ENCODE measurements at places on chromosomes 2 and 18.

DNA sequence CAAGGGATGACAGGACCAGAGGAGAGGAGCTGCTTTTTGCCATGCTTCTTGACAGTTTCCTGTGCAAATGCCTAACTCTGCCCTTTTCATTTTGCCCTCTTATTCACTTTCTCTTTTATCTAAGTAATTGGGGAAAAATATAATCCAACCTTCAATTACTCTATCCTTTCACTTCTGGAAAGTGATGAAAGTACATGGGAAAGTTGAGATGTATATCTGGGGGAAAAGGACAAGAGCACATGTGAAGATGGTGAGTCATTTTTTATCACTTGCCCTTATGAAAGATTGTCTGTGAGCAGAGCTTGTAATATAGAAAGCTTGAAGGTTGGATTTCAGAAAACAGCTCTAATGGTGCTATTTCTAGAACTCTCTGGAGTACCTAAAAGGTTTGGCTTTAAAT lies 1070.7 kb downstream of the CNTNAP5 start:
- no peak for DNase-seq

- DNase-seq = no peak
Observed at GRCh38 chr18:41226186-41226585, 728.8 kb upstream of the PIK3C3 start.

GRCh38 chr2:141380008-141380979 lies 750.5 kb downstream of the LRP1B start:
- peak; percentile 5 for DNase-seq

DNA sequence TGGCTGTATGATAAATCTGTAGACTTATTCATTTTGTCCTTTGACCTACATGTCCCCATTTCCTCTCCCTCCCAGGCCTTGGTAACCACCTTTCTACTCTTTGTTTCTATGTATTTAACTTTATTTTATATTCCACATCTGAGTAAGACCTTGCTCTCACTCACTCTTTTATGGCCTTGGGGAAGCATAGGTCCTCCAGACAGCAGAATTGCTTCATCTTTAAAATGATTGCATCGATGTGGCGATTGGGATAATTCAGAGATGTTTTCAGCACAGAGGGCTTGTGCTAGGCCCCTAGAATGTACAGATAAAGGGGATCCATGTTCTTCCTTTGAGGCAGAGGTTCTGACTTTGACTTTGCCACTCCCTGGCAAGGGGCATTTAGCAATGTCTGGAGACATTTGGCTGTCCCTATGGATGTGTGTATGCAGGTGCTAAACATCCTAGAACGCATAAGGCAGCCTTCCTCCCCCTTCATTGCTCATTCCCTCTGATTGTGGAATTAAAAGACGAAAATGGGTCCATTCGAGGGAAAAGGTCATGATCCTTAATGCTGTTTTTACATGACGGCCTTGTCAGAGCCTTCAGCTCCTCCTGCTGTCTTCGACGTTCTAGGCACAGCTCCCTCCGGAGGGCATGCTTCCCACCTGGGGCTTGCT lies 1.2 kb upstream of the GPR39 start:
- DNase-seq = no peak

DNA sequence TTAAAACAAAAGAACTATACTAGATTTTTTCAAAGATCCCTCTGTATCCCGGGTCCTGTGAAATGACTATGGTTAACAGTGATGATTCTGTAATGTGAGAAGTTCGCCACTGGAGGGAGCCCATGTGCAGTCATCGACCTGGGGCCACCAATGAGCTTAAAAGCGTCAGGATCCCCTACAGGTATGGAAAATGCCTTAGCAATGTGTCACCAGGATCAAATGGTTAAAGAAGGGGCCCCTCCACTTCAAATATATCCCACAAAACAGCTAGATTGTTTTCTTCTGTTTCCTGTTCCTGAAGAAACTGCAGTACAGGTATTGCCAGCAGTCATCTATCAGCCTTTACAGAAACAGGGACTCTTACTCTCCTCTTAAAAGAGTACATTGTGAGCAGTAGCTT lies 15.3 kb downstream of the CHRNA1 start:
- DNase-seq = peak; percentile 80

DNA sequence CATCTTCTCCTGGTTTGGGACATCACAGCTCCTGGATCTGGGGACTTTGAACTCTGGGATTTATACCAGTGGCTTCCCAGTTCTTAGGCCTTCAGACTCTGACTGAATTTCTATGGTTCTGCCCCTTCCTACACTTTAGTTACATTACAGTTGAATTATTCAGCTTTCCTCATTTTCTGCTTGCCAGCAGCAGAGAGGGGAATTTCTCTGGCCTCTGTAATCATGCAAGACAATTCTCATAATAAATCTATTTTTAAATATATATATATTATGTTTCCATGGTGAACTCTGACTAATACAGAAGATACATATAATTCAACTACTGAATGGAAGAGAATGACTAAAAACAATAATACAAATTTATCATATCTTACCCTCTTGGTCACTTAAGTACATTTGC lies 1478.6 kb upstream of the ACVR2A start:
- DNase-seq = no peak

- DNase-seq = no peak
Observed at GRCh38 chr2:46569061-46569560, 89.7 kb downstream of the TMEM247 start.

DNA sequence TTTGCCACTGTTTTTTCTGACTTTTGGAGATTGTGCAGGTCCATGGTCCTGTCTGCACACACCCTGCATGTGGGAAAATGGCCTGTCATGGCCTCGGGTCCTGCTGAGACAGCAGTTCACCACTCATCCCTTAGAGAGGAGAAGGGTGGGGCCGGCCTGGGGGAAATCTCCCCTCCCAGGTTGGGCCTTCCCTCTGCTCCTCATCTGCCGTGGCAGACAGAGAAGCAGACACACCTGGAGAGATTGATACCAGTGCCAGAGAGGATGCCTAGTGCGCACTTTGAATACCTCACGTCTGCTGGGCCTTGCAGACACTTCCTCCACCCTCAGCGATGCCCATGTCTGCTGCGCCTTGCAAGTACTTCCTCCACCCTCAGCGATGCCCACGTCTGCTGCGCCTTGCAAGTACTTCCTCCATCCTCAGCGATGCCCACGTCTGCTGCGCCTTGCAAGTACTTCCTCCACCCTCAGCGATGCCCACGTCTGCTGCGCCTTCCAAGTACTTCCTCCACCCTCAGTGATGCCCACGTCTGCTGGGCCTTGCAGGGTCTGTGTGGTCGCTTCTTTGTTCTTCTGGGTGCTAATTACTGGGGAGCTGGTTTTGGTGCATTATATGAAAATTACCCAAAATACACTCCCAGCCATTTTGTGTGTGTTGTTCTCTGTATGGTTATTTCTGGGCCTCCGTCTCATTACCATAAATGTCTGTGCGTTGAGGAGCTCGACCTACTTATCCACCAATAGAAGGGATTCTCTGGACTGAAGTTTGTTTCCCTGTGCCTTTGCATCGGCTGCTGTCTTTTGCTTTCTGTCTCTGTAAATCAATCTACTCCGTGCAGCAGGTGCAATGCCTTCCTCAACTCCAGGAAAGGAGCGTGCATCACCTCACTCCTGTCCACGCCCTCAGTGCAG lies 186.9 kb upstream of the PXDN start:
- no peak for DNase-seq

DNA sequence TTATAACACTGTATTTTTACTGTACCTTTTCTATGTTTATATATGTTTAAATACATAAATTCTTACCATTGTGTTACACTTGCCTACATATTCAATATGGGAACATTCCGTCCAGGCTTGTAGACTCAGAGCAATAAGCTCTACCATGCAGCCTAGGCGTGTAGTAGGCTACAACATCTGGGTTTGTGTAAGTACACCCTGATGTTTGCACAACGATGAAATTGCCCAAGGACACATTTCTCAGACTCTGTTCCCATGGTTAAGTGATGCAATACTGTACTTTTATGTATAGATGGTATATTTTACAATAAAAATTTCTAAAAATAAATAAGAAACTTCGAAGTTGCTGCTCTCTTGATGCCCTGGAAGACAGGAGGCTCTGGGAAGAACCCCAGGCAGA lies 38.4 kb downstream of the YPEL5 start:
- no peak for DNase-seq

GRCh38 chr18:78082816-78083215 lies 833.2 kb downstream of the GALR1 start:
- DNase-seq = no peak

DNA sequence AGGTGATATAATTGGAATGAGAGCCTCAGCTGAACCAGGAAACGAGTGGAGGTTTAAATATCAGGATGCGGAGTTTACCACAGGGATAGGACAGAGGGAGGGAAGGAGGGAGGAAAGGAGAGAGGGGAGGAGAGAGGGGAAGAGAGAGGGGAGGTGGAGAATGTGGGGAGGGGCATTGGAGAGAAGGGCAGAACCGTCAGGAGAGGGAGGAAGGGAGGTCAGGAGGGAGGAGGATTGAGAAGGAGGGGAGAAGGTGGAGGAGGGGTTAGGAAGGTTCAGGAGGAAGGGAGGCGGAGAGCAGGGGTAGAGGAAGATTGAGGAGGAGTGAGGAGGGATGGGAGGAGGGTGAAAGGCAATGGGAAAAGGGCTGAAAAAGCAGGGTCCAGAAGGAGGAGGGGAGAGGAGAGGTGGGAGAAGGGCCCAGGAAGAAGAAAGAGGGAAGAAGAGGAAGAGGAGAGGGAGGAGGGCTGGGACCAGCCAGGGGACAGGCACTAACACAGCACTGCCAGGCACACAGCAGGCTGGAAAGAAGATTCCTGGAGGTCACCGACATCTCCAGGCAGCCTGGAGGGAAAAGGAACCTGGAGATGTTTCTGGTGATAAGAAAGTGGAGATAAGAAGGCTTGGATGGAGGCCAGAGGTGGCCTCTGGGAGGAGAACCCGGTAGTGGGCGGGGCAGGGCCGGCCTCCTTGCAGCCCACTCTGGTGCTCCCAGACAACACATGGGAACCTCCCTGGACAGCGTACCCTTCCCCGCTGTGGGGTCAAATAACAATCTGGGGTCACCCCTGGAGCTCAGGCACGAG lies 176.7 kb upstream of the SMAD2 start:
- no peak for DNase-seq

- DNase-seq = no peak
Observed at GRCh38 chr2:180495606-180496005, 484.8 kb upstream of the UBE2E3 start.

DNA sequence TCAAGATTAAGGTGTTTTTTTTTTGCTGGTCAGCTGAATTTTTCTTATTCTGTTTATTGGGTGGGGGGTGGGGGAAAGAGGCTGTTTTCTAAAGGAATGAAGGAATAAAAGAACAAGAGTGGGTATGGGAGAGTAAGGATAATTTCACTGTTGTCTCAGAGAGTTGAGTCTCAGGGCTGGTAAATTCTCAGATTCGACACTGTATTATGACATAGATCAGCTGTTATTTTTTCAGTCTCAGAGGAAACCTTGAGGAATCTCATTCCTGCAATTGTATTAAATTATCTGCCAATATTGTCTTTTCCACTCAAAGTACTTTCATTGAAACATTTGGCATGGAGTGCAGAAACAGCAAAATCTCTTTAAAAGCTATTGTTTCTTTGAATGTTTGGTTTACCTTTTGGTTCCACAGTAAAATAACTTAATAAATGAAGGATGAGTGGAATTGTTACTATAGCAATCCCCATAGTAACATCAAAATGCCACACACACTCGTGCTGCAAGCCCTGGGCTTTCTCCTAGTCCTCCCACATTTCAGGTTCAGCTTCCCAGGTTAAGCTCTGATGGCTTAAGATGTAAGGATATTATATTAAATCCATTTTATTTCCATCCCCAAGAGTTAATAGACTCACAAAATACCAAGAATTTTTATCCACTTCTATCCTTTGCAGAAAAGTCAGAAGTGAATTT lies 478.7 kb upstream of the TCF4 start:
- DNase-seq = no peak

DNA sequence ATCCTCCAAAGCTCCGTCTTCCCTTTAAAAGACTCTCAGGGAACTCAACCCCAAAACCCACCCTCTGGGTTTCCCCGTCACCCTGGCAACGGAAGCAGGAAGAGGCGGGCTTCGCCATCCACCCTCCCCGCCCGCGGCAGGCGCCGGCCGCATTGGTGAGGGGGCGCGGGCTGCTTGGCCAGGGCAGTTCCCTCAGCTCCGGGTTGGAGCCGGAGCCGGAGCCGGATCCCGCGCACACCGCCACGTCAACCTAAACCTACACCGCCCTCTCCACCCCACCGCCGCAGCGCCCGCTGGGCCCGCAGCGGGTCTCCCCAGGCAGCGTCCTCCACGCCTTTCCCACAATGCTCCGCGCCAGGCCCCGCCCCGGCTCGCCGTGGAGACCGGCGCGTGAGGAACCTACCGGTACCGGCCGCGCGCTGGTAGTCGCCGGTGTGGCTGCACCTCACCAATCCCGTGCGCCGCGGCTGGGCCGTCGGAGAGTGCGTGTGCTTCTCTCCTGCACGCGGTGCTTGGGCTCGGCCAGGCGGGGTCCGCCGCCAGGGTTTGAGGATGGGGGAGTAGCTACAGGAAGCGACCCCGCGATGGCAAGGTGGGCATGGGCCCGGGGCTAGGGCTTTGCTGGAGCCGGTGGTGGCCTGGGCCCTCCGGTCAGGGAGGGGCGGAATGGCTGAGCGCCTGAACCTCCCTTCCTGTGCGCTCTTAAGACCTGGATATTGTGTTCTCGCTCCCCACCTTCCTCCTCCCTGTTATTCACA lies at the start of gene DNAJC10:
Gene DNAJC10 (plus strand): TSS at position 366 of the 758 bp plus-strand sequence. CDS start 1,830 bp downstream, outside the sequence.
- peak; percentile 95 for DNase-seq

- DNase-seq = no peak
Observed at GRCh38 chr2:12759248-12759647, 42.5 kb downstream of the TRIB2 start.

GRCh38 chr18:27887287-27887686 lies 289.6 kb downstream of the CDH2 start:
- DNase-seq = no peak

- no peak for DNase-seq
Observed at GRCh38 chr2:67057901-67058703, 339.0 kb upstream of the ETAA1 start.

DNA sequence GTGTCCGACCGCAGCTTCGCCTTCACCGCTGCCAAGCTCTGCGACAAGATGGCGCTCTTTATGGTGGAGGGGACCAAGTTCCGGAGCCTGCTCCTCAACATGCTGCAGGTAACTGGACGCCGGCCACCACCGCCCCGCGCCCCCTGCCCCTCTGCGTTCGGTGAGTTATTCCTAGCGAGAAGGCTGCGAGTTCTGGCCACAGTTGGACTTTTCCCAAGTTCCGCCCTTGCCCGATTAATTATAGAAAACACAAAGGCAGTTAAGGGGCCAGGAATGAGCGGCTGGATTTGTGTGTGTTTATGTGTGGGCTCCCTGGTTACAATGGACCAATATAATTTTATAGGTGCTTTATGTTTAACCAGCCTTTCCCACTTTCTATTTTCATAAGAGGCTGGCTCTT lies 189.2 kb downstream of the SMAD7 start:
- no peak for DNase-seq

GRCh38 chr18:22800551-22800951 lies 132.6 kb upstream of the RBBP8 start:
- DNase-seq = no peak

- peak; percentile 21 for DNase-seq
Observed at GRCh38 chr2:47345590-47345924, 57.4 kb upstream of the MSH2 start.

- no peak for DNase-seq
Observed at GRCh38 chr2:23208339-23208738, 176.6 kb upstream of the KLHL29 start.

- peak; percentile 75 for DNase-seq
Observed at GRCh38 chr2:113248997-113249770, 29.5 kb downstream of the PAX8 start.

GRCh38 chr2:236628256-236628901 lies 58.8 kb downstream of the ACKR3 start:
- no peak for DNase-seq

GRCh38 chr2:43090317-43090716 lies 136.1 kb downstream of the ZFP36L2 start:
- no peak for DNase-seq

- peak; percentile 40 for DNase-seq
Observed at GRCh38 chr18:49021433-49022129, 70.8 kb upstream of the SMAD7 start.

All from neural progenitor cell (in vitro differentiated cells).